ENCODE measurements at places on chromosomes 13 and 19.

DNA sequence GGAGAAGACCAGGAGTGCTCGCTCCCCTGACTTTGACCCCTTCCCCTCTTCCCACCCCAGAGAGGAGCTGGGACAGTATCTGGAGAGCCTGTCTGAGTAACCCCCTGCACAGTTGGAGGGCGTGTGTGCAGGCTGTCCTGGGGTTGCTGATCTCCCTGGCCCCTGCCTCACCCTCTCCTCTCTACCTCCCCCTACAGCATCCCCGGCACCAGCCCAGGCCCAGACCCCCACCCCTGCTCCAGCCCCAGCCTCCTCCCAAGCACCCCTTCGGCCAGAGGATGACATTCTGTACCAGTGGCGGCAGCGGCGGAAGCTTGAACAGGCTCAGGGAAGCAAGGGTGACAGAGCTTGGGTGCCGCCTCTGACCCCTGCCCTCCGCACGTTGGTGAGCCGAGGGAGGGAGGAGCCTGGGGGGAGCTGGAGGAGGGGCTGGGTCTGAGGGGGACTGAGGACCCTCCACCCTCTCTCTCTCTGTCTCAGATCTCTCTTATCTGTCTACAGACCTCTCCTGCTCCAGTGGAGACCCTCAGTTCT, 8.7 kb downstream of the PROSER3 start:
- no peak for DNase-seq

GRCh38 chr19:33438987-33439781, 65.7 kb downstream of the CEBPG start:
- no peak for DNase-seq

DNA sequence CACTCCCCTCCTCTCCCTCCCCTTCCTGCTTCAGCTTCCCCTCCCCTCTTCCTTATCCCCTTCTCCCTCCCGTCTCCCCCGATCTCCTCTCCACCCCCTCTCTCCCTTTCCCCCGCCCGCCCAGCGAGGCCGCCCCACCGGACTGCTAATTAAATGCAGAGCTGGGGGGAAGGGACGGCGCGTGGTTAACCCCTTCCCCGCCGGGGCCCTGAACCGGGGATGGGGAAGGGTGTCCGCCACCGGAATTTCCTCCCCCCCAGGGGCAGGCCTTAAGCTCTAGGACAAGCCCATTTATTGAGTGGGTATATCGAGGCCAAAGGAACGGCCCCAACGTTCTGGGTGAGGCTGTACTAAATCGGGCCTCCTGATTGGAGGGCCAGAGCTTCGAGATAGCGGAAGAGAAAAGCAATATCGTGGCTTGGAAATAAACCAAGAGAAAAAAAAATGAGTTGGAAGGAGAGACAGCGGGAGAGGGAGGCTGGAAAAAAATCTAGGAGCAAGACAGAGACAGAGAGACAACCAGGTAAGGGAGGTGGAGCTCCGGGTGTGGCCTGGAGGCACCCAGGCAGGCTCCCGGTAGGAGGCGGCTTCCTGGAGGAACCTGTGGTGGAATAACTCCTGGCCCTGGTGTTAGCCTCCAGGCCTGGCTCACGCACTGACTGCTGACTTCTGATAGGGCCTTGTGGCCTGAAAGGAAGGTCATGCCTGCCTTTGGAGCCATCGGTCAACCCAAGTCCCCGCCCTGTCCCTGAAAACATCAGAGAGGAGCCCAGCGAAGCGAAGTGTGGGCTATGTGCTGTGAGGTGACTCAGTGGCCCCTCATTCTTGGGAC, 11.6 kb upstream of the JUND start:
- DNase-seq = no peak

- DNase-seq = no peak
Observed at GRCh38 chr13:21310220-21310619, 133.8 kb downstream of the MRPL57 start.

GRCh38 chr19:5083547-5083965, 114.6 kb downstream of the KDM4B start:
- no peak for DNase-seq

DNA sequence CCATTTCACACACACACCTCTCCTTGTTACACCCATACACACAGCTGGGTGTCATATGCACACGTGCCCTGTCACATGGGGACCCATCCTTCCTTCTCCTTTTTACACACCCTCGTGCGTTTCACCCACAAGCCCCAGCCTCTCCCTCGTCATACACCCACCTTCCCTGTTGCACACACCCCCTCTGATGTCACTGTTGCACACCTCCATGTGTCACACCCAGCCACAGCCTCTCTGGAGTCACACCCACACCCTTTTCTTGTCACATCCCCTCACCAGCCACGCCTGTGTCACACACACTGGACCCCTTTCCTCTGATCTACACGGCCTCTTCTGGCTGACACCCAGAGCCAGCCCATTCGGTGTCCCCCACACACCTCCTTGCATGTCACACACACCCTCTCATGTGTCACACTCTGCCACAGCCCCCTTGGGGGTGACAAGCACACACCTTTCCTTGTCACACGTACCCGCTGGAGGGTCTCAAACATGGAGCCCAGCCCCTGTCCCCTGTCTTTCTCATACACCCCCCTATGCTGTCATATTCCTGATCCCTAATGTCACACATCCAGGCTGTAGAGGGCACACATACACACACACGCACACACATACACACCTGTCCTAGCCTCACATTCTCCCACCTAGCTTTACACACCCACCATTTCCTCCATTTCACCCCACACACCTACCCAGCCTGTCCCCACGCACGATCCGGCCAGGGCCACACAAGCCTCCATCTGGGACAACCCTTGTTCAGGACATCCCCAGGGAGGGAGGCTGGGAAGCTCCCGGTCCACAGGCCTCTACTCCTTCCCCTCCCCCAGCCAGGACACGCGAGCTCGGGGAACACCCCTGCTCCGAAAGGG, 1.4 kb downstream of the NOVA2 start:
- no peak for DNase-seq

GRCh38 chr13:95833126-95833525, 156.2 kb downstream of the DNAJC3 start:
- no peak for DNase-seq

DNA sequence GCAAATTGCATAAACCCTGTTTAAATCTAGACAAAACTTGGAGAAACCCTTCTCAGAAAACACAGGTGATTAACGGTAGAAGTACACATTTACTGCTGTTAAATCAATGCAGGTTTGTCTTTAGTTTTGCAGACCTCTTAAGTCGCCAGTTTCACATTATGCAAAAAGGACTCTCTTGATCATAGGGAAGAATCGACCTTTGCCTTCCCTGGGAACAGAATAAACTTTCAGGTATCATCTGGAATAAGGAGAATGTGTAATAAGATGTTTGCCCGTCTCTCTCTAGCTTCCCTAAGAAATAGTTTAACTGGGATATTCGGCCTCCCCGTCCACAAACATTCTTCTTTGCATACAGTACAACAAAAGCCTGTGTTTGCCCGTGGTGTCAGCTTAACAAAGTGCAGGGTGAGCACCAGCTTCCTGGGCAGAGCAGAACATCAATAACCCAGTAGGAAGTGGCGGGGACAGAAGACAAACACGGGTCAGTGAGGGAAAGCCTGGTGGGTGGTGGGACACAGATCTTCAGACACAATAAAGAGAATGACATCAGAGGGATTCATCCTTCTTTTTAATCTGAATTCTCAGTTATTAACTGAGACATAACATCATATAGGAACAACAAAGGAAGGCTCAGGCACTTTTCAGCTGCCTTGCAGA, 1077.7 kb upstream of the SLC10A2 start:
- no peak for DNase-seq

GRCh38 chr19:17264641-17264979, at the start of gene USHBP1:
TSS of gene USHBP1 (minus strand) at chr19:17264745. CDS start at chr19:17264299, 446 bp downstream.
- DNase-seq = no peak

DNA sequence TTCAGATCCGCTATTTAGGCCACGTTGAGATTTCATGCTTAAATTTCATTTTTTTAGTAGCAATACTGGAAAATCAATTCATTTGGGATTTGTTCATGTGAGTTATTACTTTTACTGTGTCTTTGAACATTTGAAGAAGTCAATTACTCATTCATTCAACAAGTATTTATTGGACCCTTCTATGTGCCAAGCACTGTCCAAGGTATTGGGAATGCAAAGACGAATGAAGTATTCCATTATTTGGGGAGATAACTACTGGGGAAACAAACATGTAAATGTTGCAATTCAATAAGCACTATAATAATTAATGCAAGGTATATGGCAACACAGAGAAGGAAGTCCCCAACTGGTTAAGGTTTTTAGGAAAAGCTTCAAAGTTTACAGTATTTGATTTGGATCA, 5.7 kb downstream of the CDK8 start:
- DNase-seq = no peak

Measured in stimulated activated CD4-positive, alpha-beta T cell treated with anti-CD3 and anti-CD28 coated beads, Interleukin-15, amount 100 ng/mL, for 1 hour (primary cell).